ENCODE measurements at places on chromosomes 7 and 10.

GRCh38 chr7:50822706-50823105 lies 40.0 kb upstream of the GRB10 start:
- DNase-seq = peak; percentile 85

DNA sequence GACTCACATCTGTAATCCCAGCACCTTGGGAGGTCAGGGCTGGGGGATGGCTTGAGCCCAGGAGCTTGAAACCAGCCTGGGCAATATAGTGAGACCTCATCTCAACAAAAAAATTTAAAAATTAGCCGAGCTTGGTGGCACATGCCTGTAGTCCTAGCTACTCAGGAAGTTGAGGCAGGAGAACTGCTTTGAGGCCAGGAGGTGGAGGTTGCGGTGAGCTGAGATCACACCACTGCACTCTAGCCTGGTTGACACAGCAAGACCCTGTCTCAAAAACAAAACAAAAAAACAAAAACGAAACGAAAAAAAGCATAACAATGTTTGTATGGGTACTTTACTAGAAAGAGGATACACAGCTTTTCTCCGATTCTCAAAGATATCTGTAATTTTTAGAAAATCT lies 31.8 kb downstream of the WNT16 start:
- DNase-seq = no peak

DNA sequence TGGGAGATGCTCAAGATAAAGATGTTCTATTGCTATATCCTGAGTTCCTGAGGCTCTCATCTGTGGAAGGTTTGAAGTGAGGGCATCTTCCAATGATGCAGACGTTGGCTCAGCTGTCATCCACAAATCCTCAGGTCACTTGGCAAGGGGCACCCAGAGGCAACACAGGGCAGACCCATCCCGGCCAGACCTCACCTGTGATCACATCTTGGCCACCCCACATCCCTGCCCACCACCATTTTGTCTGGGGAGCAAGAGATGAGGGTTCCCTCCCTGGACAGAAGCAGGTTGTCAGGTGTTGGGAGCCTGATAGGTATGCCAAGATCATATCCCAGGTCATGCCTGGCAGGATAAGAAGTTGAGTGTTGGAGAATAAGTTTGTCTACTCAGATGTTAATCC lies 918.2 kb upstream of the ZNF722 start:
- no peak for DNase-seq

- no peak for DNase-seq
Observed at GRCh38 chr10:83357004-83357403, 782.3 kb upstream of the GHITM start.

- DNase-seq = peak; percentile 66
Observed at GRCh38 chr7:151408839-151409666, 785 bp downstream of the WDR86 start.

DNA sequence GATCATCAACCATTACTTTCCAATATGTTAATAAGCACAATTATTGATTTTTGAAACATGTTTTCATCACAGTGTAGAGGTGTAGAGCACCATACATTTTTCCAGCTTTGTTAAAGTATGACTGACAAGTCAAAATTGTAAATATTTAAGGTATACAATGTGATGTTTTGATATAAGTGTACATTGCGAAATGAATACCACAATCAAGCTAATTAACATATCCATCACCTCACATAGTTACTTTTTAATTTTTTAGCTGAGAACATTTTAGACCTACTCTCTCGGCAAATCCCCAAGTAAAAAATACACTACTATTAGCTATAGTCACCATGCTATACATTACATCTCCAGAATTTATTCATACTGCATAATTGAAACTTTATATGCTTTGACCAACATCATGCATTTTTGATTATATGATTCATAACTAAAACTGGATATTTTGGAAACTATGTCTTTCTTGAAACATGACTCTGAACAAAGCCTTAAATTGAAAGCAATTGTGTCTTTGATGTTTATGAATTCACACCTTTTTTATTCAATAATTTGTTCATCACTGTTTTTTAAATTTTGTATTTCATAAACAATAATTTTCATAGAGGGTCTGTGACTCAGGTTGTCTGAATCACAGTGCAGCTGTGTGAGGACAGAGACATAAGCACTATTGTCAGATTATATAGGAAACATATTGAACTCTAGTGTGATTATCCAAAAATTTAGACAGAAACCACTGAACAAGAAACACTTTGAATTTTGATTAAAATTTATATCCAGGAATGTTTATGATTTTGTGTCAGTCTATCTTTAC lies 486.1 kb downstream of the SEMA3D start:
- DNase-seq = no peak

DNA sequence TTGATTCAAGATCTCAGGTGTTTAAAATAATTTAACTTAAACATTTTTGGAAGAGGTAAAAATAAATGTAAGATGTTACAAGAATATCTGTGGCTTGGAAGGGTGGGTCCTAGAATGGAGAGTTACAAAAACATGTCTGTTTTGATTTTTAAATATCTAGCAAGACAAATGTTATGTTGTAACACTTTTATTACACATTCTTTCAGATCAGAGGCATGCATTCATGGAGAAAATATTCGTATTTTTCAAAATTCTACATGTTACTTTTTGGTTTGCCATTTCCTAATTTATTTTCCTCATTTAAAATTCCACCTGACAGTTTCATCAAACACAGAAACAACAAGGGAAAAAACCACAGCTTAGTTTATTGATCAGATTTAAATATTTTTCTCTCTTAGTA lies 10.0 kb downstream of the WBP1L start:
- DNase-seq = no peak
